ENCODE measurements at places on chromosomes 16 and 17. TPM values are rescaled to one million over a fixed set of nuclear protein-coding genes. Genes with fewer than 3 reads are reported as not detected.

NKD1 gene
- total RNA-seq: 0.44 TPM

ADAT1 gene
- total RNA-seq: 51.8 TPM

SYNGR3 gene
- 2.6 TPM for total RNA-seq

SMIM36 gene
- not detected for total RNA-seq

KRTAP3-2 gene
- total RNA-seq: not detected

- H3K27ac ChIP-seq: no peak overlapping the region
- peaks cover 11% of the 10 kb centered on the region for H3K27me3 ChIP-seq
- H3K36me3 ChIP-seq: no peaks in the 10 kb centered on the region
- H3K4me3 ChIP-seq: no peak overlapping the region
- H3K4me1 ChIP-seq: no peaks in the 10 kb centered on the region
Measured at GRCh38 chr16:74029115-74029792, 267.4 kb upstream of the PSMD7 start.

DNA sequence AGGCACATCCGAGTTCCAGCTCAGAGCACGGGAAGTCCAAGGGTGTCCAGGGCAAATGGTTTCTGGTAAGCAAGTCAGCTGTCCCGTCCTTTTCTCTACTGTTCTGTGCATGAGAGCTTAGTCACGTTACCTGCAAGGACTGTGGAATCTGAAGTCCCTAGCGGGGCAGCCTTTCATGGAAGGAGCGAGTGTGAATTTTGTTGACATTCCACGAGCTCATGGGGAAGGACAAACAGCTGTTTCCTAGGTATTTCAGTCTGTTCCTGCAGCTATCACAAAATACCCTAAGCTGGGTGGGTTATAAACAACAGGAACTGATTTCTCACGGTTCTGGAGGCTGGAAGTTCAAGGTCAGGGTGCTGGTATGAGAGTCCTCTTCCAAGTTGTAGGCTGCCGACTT, 109.2 kb downstream of the SDR42E1 start:
- no peak for DNase-seq
- H3K4me1 ChIP-seq: no peaks in the 10 kb centered on the region
- no peak overlapping the region for H3K27ac ChIP-seq
- H3K36me3 ChIP-seq: peaks cover 5% of the 10 kb centered on the region

DNA sequence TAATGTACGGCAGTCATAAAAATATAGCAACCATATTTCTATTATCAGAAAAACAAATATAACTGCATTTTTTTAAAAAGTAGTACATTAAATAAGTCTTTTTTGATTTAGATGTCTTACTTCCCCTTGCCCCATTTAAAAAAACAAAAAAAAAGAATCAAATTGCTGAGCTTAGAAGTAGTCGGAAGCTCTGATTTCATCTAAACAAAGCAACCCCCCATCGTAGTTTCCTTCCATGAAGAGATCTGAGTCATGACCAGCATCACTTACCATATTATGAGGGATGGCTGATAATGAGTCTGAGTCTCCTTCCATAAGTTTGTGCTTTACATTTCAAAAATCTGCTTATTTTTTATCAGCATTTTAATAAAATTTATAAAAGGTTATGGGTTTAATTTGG, 86.2 kb downstream of the ITFG1 start:
- peaks cover 2% of the 10 kb centered on the region for H3K4me1 ChIP-seq
- no peak overlapping the region for H3K27ac ChIP-seq
- no peaks in the 10 kb centered on the region for H3K27me3 ChIP-seq
- H3K4me3 ChIP-seq: no peak overlapping the region
- peaks cover 33% of the 10 kb centered on the region for H3K36me3 ChIP-seq

GRCh38 chr17:56325313-56326000, 172.2 kb downstream of the ANKFN1 start:
- DNase-seq: no peak
- no peak overlapping the region for H3K4me3 ChIP-seq
- H3K36me3 ChIP-seq: no peaks in the 10 kb centered on the region
- H3K27ac ChIP-seq: no peak overlapping the region

DNA sequence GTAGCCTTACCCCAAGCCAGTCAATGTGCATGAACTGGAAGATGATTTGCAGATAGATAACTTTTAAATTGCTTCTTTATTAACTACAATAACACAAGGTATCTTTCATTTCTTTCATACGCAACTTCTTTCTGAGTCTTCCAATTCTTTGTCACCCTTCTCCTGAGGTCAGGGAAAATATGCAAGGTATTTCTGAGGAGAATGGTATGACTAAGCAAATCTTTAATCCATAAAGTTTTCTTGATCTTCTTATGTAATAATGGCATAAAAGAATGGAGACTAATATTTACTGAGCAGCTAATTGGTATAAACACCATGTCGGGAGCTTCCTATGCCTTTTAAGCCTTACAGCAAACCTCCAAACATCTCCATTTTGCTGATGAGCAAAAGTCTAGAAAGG, 438.9 kb downstream of the KCNJ2 start:
- no peaks in the 10 kb centered on the region for H3K36me3 ChIP-seq
- H3K27ac ChIP-seq: no peak overlapping the region
- H3K4me1 ChIP-seq: no peaks in the 10 kb centered on the region
- H3K27me3 ChIP-seq: peaks cover 2% of the 10 kb centered on the region
- H3K4me3 ChIP-seq: no peak overlapping the region

- peaks cover 4% of the 10 kb centered on the region for H3K27me3 ChIP-seq
- no peak overlapping the region for H3K27ac ChIP-seq
- no peaks in the 10 kb centered on the region for H3K36me3 ChIP-seq
- H3K4me1 ChIP-seq: peaks cover 4% of the 10 kb centered on the region
- DNase-seq: no peak
Measured at GRCh38 chr16:27801289-27801945, 251.5 kb downstream of the KATNIP start.

DNA sequence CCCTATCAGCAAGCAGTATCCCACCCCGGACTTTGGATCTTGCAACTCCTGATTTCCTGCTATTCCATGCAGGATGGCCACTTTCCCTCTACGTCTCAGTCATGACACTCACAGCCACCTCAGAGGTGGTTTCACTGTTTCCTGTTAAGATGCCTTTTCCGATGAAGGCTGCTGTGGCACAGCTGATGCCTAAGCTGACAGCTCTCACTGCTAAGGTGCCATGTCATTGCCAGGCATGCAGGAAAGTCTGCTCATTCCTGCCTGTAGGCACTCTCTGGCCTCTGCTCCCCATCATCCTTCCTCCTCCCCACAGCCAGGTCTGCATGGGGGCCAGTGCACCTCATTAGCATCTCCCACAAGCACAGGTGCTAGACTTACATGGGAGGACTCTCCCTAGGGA, 173.0 kb downstream of the CBLN1 start:
- H3K27me3 ChIP-seq: no peaks in the 10 kb centered on the region
- no peaks in the 10 kb centered on the region for H3K4me1 ChIP-seq
- H3K27ac ChIP-seq: no peak overlapping the region
- no peaks in the 10 kb centered on the region for H3K36me3 ChIP-seq
- DNase-seq: no peak

DNA sequence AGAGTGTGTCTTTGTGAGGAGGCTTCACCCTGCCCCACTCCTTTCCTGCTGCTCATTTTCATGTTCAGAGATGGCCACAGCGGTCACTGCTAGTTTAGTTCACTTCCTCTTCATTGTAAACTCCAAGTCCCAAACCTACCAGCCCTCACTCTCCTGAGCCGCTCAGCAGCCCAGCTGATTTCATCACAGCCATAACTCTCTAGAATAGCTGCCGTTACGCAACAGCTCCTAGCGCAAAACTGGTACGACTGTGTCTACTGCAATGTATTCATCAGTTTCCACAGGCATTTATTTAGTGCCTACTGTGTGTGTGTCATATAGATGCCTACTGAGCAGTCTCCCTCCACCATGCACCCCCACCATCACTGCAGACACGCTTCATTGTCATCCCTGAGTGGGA, 233.5 kb upstream of the RPL38 start:
- H3K4me3 ChIP-seq: no peak overlapping the region
- no peaks in the 10 kb centered on the region for H3K36me3 ChIP-seq
- no peaks in the 10 kb centered on the region for H3K4me1 ChIP-seq

DNA sequence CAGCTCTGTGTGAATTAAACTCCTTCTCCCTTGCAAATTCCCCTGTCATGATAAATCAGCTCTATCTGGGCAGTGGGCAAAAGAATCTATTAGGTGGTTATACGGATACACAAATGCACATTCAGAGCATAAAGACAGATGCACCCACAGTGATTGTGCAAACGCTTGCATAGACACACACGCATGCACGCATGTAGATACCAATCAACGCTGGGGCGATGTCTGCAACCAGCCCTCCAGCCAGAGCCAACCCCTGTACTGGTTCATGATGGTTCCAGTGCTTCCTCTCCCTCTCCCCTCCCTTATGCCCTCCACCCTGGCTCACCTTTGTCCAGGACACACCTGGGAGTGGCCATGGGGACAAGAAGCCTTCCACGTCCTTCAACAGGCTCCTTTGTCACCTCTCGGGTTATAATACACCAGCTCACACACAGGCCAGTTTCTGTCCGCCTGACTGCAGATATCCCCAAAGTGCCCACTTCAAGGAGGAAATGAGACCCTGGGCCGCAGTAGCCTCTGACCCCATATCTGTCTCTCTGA, 33.1 kb upstream of the SNN start:
- peaks cover 7% of the 10 kb centered on the region for H3K27me3 ChIP-seq
- no peak overlapping the region for H3K4me3 ChIP-seq
- no peak for DNase-seq
- H3K4me1 ChIP-seq: peaks cover 8% of the 10 kb centered on the region
- no peak overlapping the region for H3K27ac ChIP-seq
- H3K36me3 ChIP-seq: no peaks in the 10 kb centered on the region

DNA sequence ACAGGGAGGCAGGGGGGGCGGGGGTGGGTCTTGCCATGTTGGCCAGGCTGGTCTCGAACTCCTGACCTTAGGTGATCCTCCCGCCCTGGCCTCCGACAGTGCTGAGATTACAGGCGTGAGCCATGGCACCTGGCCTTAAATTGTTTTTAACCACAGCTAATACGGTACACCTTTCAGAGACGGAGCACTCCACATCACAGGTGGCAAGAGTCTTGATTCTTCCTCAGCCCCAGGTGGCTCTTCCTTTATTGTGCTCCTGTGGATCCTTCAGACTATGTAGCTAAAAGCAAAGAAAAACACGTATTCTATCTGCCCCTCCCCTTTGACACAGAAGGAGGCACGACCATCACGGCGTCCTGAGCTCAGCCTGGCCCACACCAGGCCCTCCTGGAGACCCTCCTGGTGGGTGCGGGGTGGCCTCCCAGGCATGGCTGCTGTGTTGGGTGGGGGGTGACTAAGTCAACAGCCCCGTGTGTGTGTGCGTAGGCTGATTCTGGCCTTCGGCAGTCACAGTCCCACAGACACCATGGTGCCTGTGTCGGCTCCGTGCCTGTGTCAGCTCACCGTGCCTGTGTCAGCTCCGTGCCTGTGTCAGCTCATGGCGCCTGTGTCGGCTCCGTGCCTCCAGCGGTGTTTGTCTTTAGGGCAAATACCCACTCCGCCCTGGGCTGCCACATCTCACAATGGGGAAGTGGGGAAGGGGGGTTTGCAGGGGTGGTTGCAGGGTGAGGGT, 10.8 kb upstream of the SECTM1 start:
- peaks cover 5% of the 10 kb centered on the region for H3K27me3 ChIP-seq
- DNase-seq: no peak
- no peak overlapping the region for H3K4me3 ChIP-seq
- no peak overlapping the region for H3K27ac ChIP-seq

- no peaks in the 10 kb centered on the region for H3K27me3 ChIP-seq
- H3K4me3 ChIP-seq: no peak overlapping the region
- H3K4me1 ChIP-seq: peaks cover 19% of the 10 kb centered on the region
- peaks cover 2% of the 10 kb centered on the region for H3K36me3 ChIP-seq
Measured at GRCh38 chr17:50100480-50100883, 5.3 kb downstream of the PDK2 start.

- H3K4me1 ChIP-seq: no peaks in the 10 kb centered on the region
- no peaks in the 10 kb centered on the region for H3K27me3 ChIP-seq
- no peaks in the 10 kb centered on the region for H3K36me3 ChIP-seq
- no peak for DNase-seq
- no peak overlapping the region for H3K4me3 ChIP-seq
- no peak overlapping the region for H3K27ac ChIP-seq
Measured at GRCh38 chr17:69812240-69812837, 262.7 kb upstream of the KCNJ16 start.

DNA sequence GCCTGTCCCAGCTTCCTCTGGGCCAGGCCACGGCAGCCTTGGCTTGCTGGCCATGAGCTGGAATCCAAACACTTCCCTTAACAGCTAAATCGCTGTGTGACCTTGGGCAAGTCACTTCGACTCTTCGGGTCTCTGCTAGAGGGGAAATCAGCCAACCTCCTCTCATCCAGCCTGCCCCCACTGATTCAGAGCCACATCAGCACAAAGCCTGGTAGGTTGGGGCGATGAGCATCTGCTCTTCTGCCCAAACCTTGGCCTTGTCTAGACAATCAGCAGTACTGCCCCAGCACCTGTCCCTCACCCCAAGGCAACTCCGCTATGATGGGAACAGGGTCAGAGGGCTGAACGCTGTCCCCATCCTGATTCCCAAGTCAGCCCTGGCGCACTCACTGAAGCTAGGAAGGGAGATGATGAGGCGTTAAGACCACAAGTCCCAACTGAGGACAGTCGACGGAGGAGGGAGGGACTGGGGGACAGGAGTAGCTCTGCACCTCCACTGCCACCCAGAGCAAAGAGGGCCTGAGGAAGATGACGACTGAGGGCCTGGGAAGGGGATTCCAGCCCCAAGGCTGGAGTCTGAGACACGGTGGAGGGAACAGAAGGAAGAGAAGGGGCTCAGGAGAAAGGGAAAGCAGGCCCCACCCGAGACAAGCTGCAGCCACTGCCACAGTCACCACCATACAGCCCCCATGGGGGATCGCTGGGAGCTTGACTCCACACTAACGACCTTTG, 1.3 kb downstream of the CLUH start:
- H3K36me3 ChIP-seq: peaks cover 6% of the 10 kb centered on the region
- DNase-seq: no peak
- H3K27me3 ChIP-seq: no peaks in the 10 kb centered on the region
- H3K27ac ChIP-seq: peak overlapping the region; percentile 87
- peak overlapping the region; percentile 85 for H3K4me3 ChIP-seq

DNA sequence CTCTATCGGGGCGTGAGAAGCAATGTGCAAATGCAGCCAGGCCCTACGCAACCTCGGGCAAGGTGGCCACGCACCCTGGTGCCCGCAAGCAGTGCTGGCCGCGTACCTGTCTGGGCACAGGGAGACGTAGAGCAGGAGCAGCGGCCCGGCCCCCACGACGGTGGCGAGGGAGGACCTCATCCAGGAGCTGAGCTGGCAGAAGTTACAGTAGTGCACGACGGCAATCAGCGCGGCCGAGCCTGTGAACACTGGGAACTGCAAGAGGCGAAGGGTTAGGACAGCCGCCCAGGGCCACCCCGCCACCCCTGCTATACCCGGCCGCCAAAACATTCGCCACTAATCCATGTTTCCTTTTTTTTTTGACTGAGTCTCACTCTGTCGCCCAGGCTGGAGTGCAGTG, 96.9 kb upstream of the CREBBP start:
- H3K27me3 ChIP-seq: no peaks in the 10 kb centered on the region
- no peak for DNase-seq
- no peak overlapping the region for H3K4me3 ChIP-seq
- H3K36me3 ChIP-seq: no peaks in the 10 kb centered on the region

GRCh38 chr16:52265446-52265861, 281.5 kb downstream of the TOX3 start:
- H3K4me1 ChIP-seq: no peaks in the 10 kb centered on the region
- no peak overlapping the region for H3K27ac ChIP-seq
- no peaks in the 10 kb centered on the region for H3K36me3 ChIP-seq
- no peak for DNase-seq
